Activated T-helper 1 cell treated with anti-CD3 and anti-CD28 coated beads, Interleukin-12 subunit alpha, Interleukin-12 subunit beta, Interleukin-2, Interleukin-4 antibody, amounts not matched to agents 30 ng/mL and 10 ng/mL and 1 ng/mL, durations not matched to agents 14 hours and 24 hours and 36 hours (primary cell): ENCODE measurements at places on chromosomes 5 and 9. TPM values are rescaled to one million over a fixed set of nuclear protein-coding genes. Genes with fewer than 3 reads are reported as not detected.

DNA sequence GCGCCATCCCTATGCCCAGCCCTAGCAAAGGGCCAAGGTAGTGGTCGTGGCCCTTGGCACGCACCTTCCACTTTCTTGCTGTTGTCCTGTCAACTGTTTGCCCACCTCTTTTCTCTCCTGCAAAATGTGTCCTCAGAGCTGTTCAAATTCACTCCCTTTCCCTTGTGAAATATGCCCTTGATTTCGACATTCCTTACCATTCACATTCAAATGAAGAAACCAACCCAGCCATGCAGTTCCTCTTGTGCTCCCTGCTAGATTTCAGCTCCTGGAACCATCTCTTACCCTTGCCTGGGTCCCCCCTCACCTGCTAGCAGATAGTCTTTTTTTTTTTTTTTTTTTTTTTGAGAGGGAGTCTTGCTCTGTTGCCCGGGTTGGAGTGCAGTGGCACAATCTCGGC, 19.6 kb upstream of the HRH2 start:
- no peak for DNase-seq
- H3K4me3 ChIP-seq: no peak overlapping the region
- H3K36me3 ChIP-seq: no peaks in the 10 kb centered on the region
- H3K4me1 ChIP-seq: peaks cover 34% of the 10 kb centered on the region
- peaks cover 6% of the 10 kb centered on the region for H3K27me3 ChIP-seq
- H3K27ac ChIP-seq: no peak overlapping the region

DNA sequence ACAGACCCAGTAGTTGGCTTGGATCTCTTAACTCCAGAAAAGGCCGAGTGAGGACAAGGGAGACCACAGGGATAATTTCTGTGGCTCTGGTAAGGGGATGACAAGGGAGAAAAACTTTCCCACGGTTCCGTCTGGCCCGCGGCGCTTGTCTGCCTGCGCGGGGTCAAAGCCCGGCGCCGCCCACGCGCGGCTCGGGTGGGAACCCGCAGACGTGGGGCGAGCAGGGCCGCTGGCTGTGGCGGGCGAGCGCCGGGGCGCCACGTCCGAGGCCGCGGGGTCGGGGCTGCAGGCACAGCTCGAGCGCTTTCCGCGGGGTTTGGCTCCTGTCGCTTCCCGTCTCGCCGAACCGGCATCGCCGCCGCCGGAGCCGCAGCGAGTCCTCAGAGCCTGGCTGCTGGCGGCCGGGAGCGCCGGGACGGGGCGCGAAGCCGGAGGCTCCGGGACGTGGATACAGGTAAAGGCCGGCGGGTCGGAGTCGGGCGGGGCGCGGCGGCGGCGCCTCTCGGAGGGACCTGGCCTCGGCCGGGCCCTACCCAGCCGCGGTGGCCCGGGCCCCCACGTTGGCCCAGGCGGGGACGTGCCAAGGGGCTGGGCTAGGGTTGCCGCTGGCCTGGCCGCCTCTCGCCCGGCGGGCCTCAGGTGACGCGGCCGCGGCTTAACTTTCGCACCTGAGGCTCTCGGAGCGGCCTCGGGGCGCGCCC, at the start of gene RNF180:
TSS of gene RNF180 (plus strand) at position 344 of the 701 bp plus-strand sequence. CDS start 34,965 bp downstream, outside the sequence.
- H3K36me3 ChIP-seq: no peaks in the 10 kb centered on the region
- peaks cover 27% of the 10 kb centered on the region for H3K27me3 ChIP-seq
- no peak for DNase-seq
- H3K27ac ChIP-seq: no peak within 1 kb of the TSS
- H3K4me3 ChIP-seq: peak within 1 kb of the TSS; percentile 19
- H3K4me1 ChIP-seq: no peaks in the 10 kb centered on the region

GRCh38 chr5:110475529-110475928, 250.9 kb downstream of the TMEM232 start:
- no peaks in the 10 kb centered on the region for H3K27me3 ChIP-seq
- no peaks in the 10 kb centered on the region for H3K4me1 ChIP-seq
- H3K27ac ChIP-seq: no peak overlapping the region
- H3K36me3 ChIP-seq: no peaks in the 10 kb centered on the region
- H3K4me3 ChIP-seq: no peak overlapping the region

DNA sequence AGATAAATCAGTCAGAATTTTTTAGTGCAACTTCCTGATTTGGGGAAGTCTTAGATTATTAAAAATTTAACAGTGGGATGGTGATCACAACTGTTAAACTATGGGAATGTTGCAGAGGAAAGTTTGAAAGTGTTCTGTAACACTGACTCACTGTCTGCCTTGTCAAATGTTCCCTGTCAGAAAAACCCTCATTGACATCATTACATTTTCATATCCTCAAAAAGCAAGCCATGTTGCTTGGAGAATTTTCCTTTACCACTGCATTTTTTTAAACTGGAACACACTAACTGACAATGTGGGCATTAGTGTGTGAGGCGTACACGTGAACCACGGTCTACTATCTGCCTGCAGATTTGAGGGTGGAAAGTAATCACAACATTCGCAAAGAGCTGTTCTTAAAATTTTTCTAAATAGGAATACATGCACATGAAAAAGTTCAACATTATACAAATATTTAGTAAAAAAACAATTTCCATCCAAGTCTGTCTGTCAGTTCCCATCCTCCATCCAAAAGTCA, 28.6 kb upstream of the IL7R start:
- DNase-seq: no peak
- H3K36me3 ChIP-seq: peaks cover 8% of the 10 kb centered on the region
- H3K27ac ChIP-seq: peak overlapping the region; percentile 87
- no peaks in the 10 kb centered on the region for H3K27me3 ChIP-seq
- peaks cover 89% of the 10 kb centered on the region for H3K4me1 ChIP-seq
- peak overlapping the region; percentile 15 for H3K4me3 ChIP-seq

Gene CER1
- not detected in 2 replicates for total RNA-seq

GRCh38 chr5:177354711-177355110, 3.0 kb upstream of the RGS14 start:
- H3K36me3 ChIP-seq: peaks cover 7% of the 10 kb centered on the region
- no peak overlapping the region for H3K27ac ChIP-seq
- no peaks in the 10 kb centered on the region for H3K27me3 ChIP-seq
- no peak overlapping the region for H3K4me3 ChIP-seq

- peak; percentile 61 for DNase-seq
- H3K4me1 ChIP-seq: peaks cover 83% of the 10 kb centered on the region
- H3K36me3 ChIP-seq: peaks cover 78% of the 10 kb centered on the region
- no peaks in the 10 kb centered on the region for H3K27me3 ChIP-seq
Observed at GRCh38 chr9:89408628-89409101, 89.2 kb downstream of the SEMA4D start.

Gene DNAI1
- total RNA-seq: not detected in 2 replicates

DNA sequence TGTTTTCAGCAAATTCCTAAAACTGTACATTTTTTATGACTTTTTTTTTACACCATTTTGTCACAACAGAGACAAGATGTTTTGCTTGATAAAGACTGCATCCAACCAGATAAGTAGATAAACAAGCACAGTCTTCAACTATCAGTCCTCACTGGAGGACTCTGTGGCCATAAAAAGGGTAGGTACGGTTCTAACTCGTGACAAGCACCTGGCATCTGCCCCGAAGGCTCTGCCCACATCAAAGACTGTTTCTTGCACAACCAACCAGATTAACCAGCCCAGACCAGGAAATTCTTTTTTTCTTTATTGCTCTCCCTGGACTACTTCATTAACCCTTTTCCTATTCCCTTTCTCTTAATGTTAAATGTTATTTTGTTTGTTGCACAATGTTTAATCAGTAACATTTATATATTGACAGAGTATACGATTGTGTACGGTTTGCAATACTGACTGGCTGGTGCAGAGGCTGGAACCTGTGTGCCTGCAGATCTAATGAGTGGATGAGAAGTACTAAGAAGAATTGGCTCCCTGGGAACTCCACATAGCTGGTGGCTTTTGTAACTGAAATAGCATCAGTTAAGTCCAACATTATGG, 74.1 kb downstream of the SERINC5 start:
- peaks cover 16% of the 10 kb centered on the region for H3K36me3 ChIP-seq
- H3K4me3 ChIP-seq: peak overlapping the region; percentile 62
- no peaks in the 10 kb centered on the region for H3K27me3 ChIP-seq
- peak; percentile 41 for DNase-seq

- H3K36me3 ChIP-seq: peaks cover 29% of the 10 kb centered on the region
- no peak overlapping the region for H3K27ac ChIP-seq
- H3K4me3 ChIP-seq: no peak overlapping the region
- H3K27me3 ChIP-seq: no peaks in the 10 kb centered on the region
- peaks cover 21% of the 10 kb centered on the region for H3K4me1 ChIP-seq
Observed at GRCh38 chr5:177511181-177511580, 1.6 kb upstream of the DOK3 start.

Gene SLC28A3
- total RNA-seq: 0.60 and 0.66 TPM in 2 replicates

DNA sequence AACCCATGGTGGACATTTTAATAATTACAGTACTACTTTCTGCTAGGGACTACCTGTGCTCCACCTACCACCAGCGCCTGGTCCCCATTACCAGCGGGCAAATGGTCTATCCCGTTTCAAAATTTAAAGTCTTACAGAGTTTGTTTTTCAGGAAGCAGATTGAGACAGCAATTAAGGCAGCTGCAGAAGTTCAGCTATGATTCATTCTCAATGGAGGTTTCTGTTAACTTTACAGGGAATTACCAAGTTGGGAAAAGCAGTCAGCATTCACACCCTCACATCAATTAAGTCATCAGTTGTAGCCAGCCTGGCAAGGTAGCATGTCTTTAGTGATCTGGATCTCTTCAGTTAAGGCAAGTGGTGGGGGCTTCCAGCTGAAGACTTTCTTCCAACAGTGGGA, 410.6 kb upstream of the DAB2 start:
- DNase-seq: no peak
- no peaks in the 10 kb centered on the region for H3K36me3 ChIP-seq
- H3K4me1 ChIP-seq: no peaks in the 10 kb centered on the region
- H3K4me3 ChIP-seq: no peak overlapping the region
- no peak overlapping the region for H3K27ac ChIP-seq
- H3K27me3 ChIP-seq: no peaks in the 10 kb centered on the region

- H3K4me1 ChIP-seq: no peaks in the 10 kb centered on the region
- no peak for DNase-seq
- no peaks in the 10 kb centered on the region for H3K27me3 ChIP-seq
Observed at GRCh38 chr5:87954121-87954520, 314.5 kb downstream of the TMEM161B start.

Gene INSL4
- 0.10 TPM in 1 of 2 replicates, not detected in the other for total RNA-seq

DNA sequence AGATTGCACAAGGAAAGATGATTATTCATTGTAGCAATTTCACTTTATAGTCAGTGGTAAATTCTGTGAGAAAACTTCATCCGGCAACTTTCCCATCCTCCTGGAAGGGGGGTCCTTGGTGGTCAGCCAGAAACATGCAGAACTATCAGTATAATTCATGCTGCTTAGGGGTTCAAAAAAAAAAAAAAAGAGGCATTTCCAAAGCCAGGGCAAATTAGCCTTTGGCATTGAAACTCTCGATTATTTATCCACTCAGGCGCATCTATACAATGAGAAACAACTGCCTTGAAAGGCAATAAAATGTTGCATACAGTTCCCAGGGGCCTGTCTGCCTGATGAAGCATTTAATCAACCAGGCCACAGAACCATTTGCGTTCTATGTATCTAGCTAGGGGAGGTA, 263.3 kb downstream of the TMEM167A start:
- no peak overlapping the region for H3K27ac ChIP-seq
- DNase-seq: no peak
- no peaks in the 10 kb centered on the region for H3K4me1 ChIP-seq
- H3K4me3 ChIP-seq: no peak overlapping the region
- no peaks in the 10 kb centered on the region for H3K27me3 ChIP-seq

- H3K36me3 ChIP-seq: peaks cover 5% of the 10 kb centered on the region
- H3K4me1 ChIP-seq: peaks cover 42% of the 10 kb centered on the region
- no peak overlapping the region for H3K27ac ChIP-seq
- H3K27me3 ChIP-seq: no peaks in the 10 kb centered on the region
Observed at GRCh38 chr5:142959683-142960657, 189.8 kb downstream of the ARHGAP26 start.

DNA sequence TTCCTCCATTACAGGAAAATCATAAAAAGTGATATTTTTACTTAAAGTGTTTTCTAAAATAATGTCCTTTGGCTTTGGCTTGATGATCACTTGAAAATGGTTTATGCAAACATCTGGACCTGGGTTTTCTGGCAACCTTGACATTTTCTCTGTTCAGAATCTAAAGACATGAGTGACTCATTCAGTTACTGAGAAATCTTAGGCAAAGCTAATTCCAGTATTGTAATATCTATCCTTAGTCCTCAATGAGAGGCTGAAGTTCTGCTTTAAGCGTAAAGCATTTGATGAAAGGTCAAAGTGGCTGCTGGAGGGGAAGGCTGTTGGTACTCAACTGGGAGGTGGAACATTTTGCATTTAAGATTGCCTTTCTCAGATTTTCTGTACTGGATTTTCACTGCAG, 2.3 kb downstream of the MAN2A1 start:
- DNase-seq: no peak
- peak overlapping the region; percentile 64 for H3K27ac ChIP-seq
- H3K36me3 ChIP-seq: peaks cover 9% of the 10 kb centered on the region
- peaks cover 75% of the 10 kb centered on the region for H3K4me1 ChIP-seq
- no peaks in the 10 kb centered on the region for H3K27me3 ChIP-seq

Gene C5orf34
- total RNA-seq: 5.3 and 5.5 TPM in 2 replicates

- no peaks in the 10 kb centered on the region for H3K27me3 ChIP-seq
- no peak overlapping the region for H3K4me3 ChIP-seq
- H3K27ac ChIP-seq: no peak overlapping the region
- DNase-seq: no peak
- no peaks in the 10 kb centered on the region for H3K4me1 ChIP-seq
- no peaks in the 10 kb centered on the region for H3K36me3 ChIP-seq
Observed at GRCh38 chr9:78566948-78567675, 270.2 kb downstream of the PSAT1 start.

DNA sequence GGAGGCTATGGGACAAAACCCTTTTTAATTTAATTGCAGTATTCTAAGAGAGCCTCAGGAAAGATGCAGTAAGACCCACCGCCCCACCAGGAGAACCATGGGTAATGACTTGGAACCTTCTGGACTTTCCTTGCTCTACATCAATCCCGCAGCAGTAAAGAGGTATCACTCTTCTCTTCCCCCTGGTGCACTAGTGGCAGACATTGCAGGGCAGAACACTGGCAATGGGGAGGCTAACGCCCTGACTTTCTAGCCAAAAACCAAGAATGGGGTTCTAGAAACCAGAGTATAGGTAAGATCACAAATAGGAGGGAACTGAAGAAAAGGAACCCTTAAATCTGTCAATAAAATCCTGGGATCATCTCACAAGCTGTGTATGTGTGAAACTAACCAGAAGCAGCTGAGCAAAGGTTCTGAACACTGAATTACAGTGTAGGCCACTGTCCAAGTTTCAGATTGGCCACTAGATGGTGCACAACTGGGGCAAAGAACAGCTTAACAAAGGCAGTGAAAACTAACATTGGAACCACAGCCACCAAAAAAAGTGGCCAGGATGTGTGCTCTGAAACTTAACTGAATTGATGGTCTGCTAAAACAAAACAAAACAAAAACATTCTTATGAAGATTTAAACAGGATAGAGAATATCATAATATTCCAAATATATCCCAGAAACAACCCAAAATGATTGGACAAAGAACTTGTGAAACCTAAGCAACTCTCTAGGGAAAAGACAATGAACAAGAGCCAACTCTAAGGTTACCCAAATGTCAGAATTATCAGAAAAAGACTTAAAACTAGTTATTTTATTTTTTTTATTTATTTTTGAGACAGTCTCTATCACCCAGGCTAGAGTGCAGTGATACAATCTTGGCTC, 6.6 kb upstream of the FAM151B start:
- peaks cover 2% of the 10 kb centered on the region for H3K27me3 ChIP-seq
- peak; percentile 11 for DNase-seq
- no peak overlapping the region for H3K27ac ChIP-seq
- H3K4me3 ChIP-seq: no peak overlapping the region
- H3K36me3 ChIP-seq: no peaks in the 10 kb centered on the region

Gene OSMR
- total RNA-seq: not detected in 2 replicates

GRCh38 chr9:98569491-98569890, 139.2 kb downstream of the GABBR2 start:
- H3K27ac ChIP-seq: no peak overlapping the region
- H3K36me3 ChIP-seq: no peaks in the 10 kb centered on the region
- H3K4me3 ChIP-seq: no peak overlapping the region
- DNase-seq: no peak
- peaks cover 7% of the 10 kb centered on the region for H3K27me3 ChIP-seq
